M059J (cell line): ENCODE measurements at places on chromosomes 2 and 18. TPM values are rescaled to one million over a fixed set of nuclear protein-coding genes. Genes with fewer than 3 reads are reported as not detected.

Gene IKZF2
- 8.2 and 8.3 TPM in 2 replicates for total RNA-seq

Gene SPR
- 24.6 and 29.9 TPM in 2 replicates for total RNA-seq

Gene DSG1
- not detected in 2 replicates for total RNA-seq

Gene SPTBN1
- 46.5 and 88.8 TPM in 2 replicates for total RNA-seq

Gene FBXO15
- total RNA-seq = 0.17 and 0.71 TPM in 2 replicates

Gene KDSR
- 42.7 and 57.8 TPM in 2 replicates for total RNA-seq

Gene HOXD13
- total RNA-seq = 2.1 and 3.6 TPM in 2 replicates

Gene PKDCC
- total RNA-seq = 4.1 and 5.4 TPM in 2 replicates

Gene LMAN2L
- total RNA-seq = 53.1 and 65.3 TPM in 2 replicates

- peak; percentile 20 for DNase-seq
Observed at GRCh38 chr2:197273485-197273884, 37.1 kb downstream of the ANKRD44 start.

DNA sequence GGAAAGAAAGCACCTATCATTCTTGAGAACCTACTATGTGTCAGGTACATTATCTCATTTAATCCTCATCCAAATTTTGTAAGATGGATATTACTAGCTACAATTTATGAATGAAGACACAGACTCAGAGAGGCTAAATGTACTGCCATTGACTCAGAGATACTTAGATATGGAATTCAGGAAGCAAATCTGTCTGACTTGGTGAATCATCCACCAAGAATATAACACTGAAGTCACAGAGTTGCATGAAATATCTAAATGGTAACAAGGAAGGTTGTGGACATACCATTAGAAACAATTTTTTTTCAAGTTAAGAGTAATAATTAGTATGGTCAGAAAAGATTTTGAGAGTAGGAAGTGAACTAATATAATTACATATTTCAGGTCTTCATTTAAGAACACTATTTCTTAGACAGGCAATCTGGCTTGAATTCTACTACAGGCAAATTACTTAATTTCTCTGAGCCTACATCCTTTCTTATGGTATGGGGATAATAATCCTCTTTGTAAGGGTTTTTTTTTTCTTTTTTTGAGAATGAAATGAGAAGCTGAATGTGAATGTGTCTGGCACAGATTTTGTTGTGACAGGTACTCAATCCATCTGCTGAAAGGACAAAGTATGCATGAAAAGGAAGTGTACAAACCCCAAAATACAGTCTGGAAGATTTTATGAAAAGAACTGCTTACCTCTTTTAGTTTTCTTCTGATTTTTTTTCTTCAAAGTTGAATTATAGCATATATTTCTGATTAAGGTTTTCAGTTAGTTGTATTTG, 14.8 kb upstream of the C2orf66 start:
- DNase-seq = peak; percentile 67

DNA sequence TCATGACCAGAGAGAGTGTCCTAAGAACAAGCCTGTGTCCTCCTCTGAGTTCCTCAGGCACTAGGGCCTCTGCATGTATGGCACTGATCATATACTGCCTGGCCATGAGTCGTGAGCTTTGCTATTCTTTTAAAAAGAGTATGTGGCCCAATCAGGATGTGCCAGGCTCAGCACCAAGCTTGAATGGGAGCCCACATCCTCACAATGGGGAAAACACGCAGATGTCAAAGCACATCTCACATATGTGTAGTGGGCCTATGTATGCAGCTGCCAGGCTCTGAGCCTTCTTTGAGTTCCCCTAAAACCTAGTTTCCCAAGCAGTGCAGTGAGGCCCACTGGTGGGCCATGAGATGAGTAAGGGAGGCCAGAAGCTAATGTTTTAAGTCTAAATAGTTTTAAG, 69.9 kb upstream of the SLC1A4 start:
- DNase-seq = no peak

DNA sequence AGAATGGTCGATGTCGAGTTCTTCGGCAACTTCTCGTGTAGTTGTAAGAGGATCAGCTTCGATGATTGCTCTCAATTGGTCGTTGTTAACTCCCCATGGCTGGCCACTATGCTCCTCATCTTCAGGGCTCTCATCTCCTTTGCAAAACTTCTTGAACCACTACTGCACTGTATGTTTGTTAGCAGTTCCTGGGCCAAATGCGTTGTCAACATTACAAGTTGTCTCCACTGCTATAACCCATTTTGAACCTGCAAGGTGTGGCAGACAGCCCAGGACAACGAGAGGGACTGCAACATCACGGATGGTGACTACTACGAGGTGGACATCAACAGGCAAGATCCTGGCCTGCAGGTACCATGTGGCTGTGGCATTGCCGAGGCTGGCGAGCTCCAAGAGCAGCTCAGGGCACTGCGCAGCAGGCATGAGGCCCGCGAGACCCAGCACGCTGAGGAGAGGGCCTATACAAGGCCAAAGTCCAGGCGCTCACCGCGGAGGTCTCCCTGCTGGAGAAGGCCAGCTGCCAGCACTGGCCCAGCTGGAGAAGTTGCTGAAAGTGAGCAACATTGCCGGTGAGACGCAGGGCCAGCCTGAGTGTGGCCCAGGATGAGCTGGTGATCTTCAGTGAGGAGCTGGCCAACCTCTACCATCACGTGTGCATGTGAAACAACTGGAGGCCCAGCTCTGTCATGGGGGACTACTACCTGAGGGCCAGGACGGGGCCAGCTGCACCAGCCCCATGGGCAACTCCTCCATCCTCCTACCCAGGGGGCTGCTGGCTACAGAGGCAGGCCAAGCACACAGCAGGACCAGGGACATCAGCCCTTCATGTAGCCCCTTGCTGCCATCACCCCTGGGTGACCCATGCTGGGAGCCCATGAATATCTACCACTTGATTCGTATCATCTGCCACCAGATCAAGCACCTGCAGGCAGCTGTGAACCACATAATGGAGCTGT, 20.2 kb downstream of the CLK1 start:
- no peak for DNase-seq

- DNase-seq = no peak
Observed at GRCh38 chr18:28040716-28041115, 136.2 kb downstream of the CDH2 start.

GRCh38 chr2:128003463-128003862, 24.4 kb downstream of the SAP130 start:
- no peak for DNase-seq

DNA sequence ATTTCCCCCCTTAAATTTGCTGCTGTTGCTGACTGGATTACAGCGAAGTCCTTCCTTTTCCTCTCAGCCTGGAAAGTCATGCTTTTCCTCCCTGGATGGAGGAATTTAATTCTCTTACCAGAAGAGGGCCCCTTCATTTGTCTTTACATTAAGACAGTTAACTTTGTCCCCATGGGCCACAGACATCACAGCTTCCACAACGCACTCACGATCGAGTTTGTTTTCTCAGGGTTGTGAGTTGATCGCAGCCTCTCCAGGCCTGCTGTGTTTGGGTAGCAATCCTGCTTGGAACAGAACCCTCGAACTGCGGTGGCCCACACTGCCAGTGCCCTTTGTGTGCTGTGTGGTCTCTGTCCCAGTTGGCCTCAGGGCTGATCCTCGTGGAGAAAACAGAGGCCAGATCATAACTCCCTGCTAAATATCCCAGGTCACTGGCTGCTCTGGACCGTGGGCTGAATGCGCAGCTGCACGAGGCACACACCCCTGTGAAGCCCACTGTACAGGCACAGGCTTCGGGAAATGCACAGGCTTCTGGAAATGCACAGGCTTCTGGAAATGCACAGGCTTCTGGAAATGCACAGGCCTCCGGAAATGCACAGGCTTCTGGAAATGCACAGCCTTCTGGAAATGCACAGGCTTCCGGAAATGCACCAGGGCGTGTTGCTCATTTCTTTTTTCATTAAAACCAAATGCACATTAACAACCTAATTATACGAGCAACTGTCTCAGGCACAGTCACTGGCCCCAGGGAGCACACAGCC, 2.2 kb upstream of the PDIA6 start:
- no peak for DNase-seq

DNA sequence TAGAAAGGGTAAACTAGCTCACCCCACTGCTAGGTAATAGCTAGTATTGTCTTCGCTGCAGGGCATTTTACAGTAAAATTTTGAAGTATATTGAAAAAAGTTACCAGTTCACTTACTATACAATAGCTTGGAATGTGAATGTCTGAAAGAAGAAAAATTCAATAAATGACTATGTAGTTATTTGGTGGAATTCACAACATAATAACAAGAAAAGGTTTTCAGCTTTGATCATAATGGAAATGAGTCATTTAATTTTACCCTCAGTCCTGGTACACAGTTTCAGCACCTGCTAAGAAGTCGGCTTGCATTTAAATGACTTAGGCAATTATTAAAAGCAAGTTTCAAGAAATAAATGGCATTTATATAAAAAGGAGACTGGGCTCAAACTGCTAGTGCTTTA, 90.4 kb downstream of the NUP35 start:
- DNase-seq = no peak

DNA sequence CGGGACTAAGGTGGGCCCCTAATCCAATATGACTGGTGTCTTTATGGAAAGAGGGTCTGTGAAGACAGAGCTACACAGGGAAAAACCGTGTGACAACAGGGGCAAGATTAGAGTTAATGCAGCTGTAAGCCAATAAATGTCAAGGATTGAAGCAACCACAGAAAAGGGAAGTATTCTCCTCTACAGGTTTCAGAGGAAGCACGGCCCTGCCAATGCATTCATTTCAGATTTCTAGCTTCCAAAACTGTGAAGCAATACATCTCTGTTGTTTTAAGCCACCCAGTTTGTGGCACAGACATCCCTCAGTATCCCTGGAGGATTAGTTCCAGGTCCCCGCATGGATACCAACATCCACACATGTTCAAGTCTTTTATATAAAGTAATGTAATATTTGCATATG, 48.8 kb downstream of the SPP2 start:
- no peak for DNase-seq

DNA sequence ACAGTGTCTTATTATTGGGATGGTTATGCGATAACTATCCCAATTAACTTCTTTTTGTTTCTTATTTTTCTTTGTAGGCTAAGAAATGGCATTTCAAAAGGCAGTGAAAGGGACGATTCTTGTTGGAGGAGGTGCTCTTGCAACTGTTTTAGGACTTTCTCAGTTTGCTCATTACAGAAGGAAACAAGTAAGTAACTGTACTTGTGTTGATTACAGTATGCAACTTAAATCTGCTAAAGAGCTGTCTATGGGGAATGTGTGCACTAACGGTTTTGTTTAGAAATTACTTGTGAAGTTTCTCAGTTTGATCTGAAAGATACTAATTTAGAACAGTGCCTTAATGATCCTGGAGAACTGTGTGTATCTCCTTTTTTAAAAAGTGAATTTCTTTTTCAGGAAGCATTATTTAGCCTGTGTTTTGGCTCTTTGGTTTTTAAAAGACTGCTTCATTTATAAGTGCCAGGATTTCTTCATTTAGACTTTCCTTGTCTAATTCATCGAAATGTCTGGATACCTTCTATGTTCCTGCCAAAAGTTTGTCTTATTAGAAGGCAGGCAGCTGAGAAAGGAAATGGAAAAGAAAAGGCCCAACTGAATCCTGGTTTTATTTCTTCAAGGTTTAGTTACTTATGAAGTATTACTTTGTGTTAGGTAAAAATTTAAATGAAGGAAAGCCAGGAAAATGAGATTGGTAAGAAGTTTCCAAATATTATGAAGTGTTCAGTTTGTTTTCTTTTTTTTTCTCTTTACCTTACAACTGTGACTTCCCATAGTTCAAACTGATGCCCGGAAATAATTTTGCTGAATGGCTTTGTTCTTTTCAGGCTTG, 40.1 kb downstream of the GPD2 start:
- DNase-seq = no peak

- DNase-seq = peak; percentile 73
Observed at GRCh38 chr2:12702168-12703121, 14.3 kb upstream of the TRIB2 start.

DNA sequence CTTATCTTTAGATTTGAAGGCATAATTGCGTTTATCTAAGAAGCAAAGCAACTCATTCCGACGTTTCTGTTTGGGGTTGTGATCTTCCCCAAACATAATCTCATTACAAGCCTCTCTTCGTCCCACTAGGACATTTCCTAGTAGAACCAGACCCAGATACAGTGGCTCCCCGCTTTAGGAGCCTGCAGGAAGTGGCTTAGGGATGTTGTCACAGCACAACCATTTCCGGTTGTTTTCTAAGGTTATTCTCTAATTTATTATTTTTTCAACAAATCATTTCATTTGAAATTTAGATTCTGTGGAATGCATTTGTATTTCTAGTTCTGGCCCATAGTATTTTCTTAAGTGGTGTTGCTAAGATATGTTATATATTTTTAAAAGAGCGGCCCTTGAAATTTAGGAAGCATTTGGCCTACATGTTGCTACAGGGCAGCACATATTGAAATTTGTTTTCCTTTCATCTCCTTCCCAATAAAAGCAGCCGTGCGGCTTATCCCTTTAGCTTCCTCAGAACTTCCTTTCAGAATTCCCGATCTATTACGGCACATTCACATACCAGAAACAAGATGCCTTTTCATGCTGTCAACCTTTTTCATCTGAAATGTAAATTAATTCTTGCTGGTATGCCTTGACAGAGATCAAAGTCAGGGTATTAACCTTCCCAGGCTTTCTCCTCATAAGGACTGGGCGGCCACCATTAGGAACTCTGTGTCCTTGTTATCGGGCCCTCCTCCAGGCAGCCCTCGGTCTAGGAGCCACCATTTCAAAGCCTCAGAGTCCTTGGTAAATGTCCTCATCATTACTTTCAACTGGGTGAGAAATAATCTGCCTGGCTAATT, 210.9 kb upstream of the SP5 start:
- no peak for DNase-seq

DNA sequence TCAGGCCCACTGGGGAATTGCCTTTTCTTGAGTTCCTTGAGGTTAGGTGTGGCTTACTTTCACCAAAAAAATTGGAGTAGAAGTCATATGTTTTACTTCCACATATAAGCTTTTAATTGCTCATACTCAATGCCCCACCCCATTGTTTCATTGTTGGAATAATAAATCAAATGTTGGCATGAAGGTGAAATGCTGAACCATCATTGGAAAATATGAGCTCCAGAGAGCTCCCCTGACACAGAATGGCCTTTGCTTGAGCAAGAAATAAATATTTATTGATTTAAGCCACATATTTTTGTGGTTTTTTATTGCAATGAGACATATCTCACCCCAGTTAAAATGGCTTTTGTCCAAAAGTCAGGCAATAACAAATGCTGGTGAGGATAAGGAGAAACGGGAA, 167.3 kb upstream of the SRD5A2 start:
- no peak for DNase-seq
